ENCODE measurements at places on chromosomes 4 and X. TPM values are rescaled to one million over a fixed set of nuclear protein-coding genes. Genes with fewer than 3 reads are reported as not detected.

GRCh38 chr4:25667931-25668557, 12.4 kb downstream of the SLC34A2 start:
- H3K4me3 ChIP-seq, result no peak overlapping the region
- no peak overlapping the region for H3K27ac ChIP-seq
- DNase-seq, result peak; percentile 22
- no peaks in the 10 kb centered on the region for H3K4me1 ChIP-seq
- H3K36me3 ChIP-seq, result no peaks in the 10 kb centered on the region

GRCh38 chrX:16125520-16126149, 2.3 kb downstream of the GRPR start:
- H3K4me3 ChIP-seq, result no peak overlapping the region
- H3K27ac ChIP-seq, result no peak overlapping the region
- DNase-seq, result no peak

- H3K36me3 ChIP-seq, result no peaks in the 10 kb centered on the region
- no peaks in the 10 kb centered on the region for H3K27me3 ChIP-seq
- no peak overlapping the region for H3K4me3 ChIP-seq
- DNase-seq, result peak; percentile 41
These were observed 351.2 kb downstream of the ARHGAP24 start for GRCh38 chr4:85826060-85826678.

- H3K4me3 ChIP-seq, result no peak overlapping the region
- H3K27me3 ChIP-seq, result no peaks in the 10 kb centered on the region
- H3K36me3 ChIP-seq, result no peaks in the 10 kb centered on the region
- no peak overlapping the region for H3K27ac ChIP-seq
These were observed 11.4 kb upstream of the GPR34 start for GRCh38 chrX:41677183-41678060.

- H3K4me1 ChIP-seq, result no peaks in the 10 kb centered on the region
- no peak for DNase-seq
- no peaks in the 10 kb centered on the region for H3K36me3 ChIP-seq
- H3K4me3 ChIP-seq, result no peak overlapping the region
- H3K27me3 ChIP-seq, result no peaks in the 10 kb centered on the region
These were observed 225.3 kb upstream of the CXorf66 start for GRCh38 chrX:140190441-140191108.

UGT2B11 gene
- not detected for total RNA-seq

MAGEB10 gene
- not detected for total RNA-seq

GRCh38 chr4:6573986-6574746, 823 bp upstream of the MAN2B2 start:
- H3K27ac ChIP-seq, result no peak overlapping the region
- peak overlapping the region; percentile 70 for H3K4me3 ChIP-seq
- DNase-seq, result no peak
- H3K4me1 ChIP-seq, result peaks cover 7% of the 10 kb centered on the region
- H3K27me3 ChIP-seq, result no peaks in the 10 kb centered on the region
- no peaks in the 10 kb centered on the region for H3K36me3 ChIP-seq

DNA sequence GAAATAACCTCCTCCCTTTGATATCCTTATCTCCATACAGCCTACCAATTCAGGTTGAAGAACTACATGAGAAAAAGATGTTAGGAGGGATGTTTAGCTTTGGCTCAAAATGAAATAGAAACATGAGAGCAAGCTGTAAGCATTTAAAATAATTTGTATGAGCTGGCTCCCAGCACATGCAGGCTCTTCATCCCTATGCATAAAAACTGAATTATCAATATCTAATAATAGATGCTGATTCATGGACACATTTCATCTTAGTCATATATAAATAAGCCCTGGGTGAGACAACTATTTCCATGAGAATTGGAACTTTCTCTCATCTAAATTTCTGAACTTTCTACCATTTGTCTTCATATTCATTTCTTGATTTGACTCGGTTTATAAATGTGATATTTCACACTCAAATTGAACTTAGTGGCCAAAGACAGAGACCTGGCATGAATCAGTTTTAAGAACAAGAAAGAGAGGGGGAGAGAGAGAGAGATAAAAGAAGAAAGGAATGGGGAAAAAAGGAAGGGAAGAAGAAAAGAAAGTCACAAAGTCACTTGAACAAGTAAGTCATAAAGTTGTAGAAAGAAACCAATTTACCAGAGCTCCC, 48.9 kb upstream of the GPR174 start:
- no peak overlapping the region for H3K27ac ChIP-seq
- no peaks in the 10 kb centered on the region for H3K27me3 ChIP-seq
- no peaks in the 10 kb centered on the region for H3K4me1 ChIP-seq
- no peak overlapping the region for H3K4me3 ChIP-seq
- no peaks in the 10 kb centered on the region for H3K36me3 ChIP-seq
- no peak for DNase-seq

GRCh38 chr4:108854786-108855185, 91.9 kb upstream of the ETNPPL start:
- H3K36me3 ChIP-seq, result no peaks in the 10 kb centered on the region
- no peak overlapping the region for H3K4me3 ChIP-seq
- H3K27me3 ChIP-seq, result no peaks in the 10 kb centered on the region
- DNase-seq, result no peak
- H3K4me1 ChIP-seq, result no peaks in the 10 kb centered on the region

DNA sequence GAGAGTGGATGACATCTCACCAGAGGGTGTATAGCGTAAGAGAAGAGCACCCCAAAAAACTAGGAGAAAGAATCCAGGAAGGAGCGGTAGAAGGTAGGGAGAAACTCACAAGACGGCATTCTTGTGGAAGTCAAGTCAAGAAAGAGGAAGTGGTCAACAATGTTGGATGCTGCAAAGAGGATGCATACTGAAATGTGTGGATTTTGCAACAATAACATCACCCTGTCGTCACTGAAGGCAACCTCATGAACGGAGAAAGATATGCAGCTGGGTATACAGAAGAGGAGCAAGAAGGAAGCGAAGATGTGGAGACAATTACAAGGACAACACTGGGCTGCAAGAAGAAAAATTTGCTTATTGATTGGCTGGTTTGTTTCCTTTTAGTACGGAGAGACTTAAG, 11.4 kb upstream of the TAPT1 start:
- no peaks in the 10 kb centered on the region for H3K36me3 ChIP-seq
- DNase-seq, result no peak
- no peaks in the 10 kb centered on the region for H3K27me3 ChIP-seq
- no peak overlapping the region for H3K27ac ChIP-seq
- no peaks in the 10 kb centered on the region for H3K4me1 ChIP-seq

DNA sequence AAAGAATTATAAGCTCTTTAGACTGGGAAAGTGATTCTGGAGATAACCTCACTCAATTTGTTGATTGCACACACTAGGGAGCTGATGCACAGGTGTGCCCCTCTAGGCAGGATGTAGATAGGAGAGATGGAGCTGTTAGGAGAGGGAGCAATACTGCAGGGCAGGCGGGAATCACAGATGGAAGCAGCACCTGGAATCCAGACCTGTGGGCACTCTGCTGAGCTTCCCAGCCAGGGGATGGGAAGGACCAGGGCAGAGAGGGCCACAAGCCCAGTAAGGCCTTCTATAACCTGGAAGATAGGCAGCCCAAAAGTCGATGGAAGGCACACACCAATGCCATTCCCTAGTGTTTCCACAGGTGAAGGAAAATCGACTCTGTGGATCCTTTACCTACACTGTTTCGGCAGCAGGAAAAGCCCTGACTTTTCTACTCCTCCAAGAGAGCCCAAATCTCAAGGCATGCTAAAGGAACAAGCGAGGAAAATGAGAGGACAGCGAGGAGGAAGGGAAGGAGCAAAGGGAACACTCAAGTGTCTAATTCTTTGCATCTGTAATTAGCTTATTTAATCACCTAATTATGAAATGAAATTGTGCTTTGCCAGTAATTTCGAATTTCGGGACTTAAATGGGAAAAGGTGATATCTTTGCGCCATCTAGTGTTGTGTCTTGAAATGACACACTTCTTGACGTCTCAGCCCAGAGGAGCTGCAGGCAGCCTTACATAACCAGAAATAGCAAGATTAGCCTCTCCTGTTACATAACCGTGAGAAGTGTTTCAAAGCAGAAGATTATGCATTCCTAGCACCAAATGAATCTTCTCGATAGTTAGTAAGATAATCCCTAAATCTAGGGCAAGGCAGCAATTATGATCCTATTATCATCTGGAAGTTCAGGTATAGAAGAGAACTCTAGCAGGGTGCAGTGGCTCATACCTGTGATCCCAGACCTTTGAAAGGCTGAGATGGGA, 31.0 kb upstream of the TLR3 start:
- DNase-seq, result peak; percentile 61
- no peaks in the 10 kb centered on the region for H3K36me3 ChIP-seq
- no peaks in the 10 kb centered on the region for H3K4me1 ChIP-seq
- H3K4me3 ChIP-seq, result no peak overlapping the region

DNA sequence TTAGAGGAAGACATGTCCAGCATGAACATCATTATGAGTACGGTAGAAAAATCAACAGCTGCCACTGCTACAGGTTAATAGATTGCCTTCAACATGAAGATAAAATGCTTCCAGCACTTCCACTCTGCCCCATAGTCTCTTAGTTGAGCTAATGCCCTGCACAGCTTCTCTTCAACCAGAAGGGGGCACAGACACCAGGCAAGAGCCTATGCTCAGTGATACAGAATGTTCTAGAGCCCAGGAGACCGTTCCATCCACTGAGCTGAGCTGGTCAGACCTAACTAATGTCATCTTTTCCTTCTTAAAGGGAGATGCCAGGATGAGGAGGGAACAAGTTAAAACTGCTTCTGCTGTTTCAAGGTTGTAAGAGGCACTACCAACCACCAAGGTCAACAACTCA, 42.2 kb downstream of the SMIM10L2A start:
- H3K27me3 ChIP-seq, result no peaks in the 10 kb centered on the region
- no peaks in the 10 kb centered on the region for H3K36me3 ChIP-seq
- H3K27ac ChIP-seq, result no peak overlapping the region
- H3K4me3 ChIP-seq, result no peak overlapping the region

DNA sequence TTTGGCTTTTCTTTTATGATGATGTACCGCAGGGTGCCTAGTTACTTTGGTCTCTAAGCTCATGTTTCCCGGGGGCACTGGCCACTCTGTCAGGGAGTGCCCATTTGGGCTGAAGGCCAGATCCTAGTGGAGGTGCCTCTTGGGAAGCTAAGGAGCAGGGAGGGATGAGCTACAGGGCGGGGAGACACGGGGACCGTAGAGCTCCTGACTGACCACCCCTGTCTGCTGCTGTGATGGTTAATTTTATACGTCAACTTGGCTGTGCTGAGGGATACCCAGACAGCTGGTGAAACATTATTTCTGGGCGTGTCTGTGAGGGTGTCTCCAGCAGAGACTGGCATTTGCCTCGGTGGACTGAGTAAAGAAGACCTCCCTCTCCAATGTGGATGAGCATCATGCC, 24.9 kb upstream of the CLDN24 start:
- H3K27ac ChIP-seq, result no peak overlapping the region
- no peak overlapping the region for H3K4me3 ChIP-seq
- no peaks in the 10 kb centered on the region for H3K36me3 ChIP-seq
- DNase-seq, result no peak
- no peaks in the 10 kb centered on the region for H3K4me1 ChIP-seq

DNA sequence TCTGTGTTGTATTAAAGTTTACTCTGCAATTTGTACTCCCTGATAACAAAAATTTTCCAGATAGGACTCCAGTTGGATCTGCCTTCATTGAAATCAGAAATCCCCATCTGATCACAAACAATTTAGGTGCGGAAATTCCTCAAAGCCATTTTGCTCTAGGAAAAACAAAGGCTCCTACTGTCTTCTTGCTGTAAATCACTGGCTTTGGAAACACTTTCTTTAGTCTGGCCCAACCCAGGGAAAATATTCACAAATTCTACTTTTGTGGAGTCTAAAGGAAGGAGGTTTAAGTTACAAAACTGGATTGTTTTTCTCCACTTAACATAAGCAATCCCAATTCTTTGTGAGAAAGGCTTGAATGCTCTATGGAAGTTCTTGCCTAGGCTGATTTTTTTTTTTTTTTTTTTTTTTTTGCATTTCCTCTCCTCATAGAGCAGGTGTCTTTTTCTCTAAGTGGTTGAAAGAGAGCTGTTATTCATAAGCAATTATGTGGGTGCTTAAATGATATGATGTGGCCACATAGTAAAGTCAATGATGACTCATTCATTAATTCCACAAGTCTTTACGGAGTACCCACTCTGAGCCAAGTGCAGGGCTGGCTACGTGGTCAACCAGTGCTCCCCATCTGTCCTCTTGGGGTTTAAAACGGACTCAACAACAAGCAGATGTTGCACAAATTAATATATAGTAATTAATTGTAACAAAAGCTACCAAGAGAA, 261.4 kb downstream of the LDB2 start:
- H3K4me3 ChIP-seq, result no peak overlapping the region
- H3K36me3 ChIP-seq, result no peaks in the 10 kb centered on the region
- no peaks in the 10 kb centered on the region for H3K4me1 ChIP-seq
- no peak for DNase-seq
- no peaks in the 10 kb centered on the region for H3K27me3 ChIP-seq

DNA sequence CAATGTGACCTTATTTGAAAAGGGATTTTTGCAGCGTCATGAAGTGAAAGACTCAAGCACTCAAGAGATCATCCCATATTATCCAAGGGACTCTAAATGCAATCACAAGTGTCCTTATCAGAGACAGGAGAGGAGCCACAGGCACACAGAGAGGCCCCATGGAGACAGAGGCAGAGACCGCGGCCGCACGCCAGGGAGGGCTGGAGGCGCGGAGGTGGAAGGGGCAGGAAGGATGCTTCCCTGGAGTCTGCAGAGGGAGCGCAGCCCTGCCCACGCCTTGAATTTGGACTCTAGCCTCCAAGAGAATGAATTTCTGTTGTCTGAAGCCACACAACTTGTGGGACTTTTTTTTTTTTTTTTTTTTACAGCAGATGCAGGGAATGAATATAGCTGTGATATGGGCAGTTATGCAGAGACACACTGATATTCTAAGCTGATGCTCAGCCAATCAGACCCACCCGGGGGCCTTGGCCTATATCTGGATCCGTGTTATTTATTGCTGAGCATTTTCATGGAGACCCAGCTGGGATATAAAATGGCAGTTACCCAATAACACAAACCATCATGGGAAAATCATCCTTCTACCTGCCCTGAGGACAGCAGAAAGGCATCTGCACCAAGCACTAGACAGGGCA, 244.8 kb upstream of the PSAPL1 start:
- DNase-seq, result no peak
- no peak overlapping the region for H3K4me3 ChIP-seq
- no peak overlapping the region for H3K27ac ChIP-seq
- H3K4me1 ChIP-seq, result no peaks in the 10 kb centered on the region
- no peaks in the 10 kb centered on the region for H3K36me3 ChIP-seq

ANXA10 gene
- total RNA-seq, result not detected

DNA sequence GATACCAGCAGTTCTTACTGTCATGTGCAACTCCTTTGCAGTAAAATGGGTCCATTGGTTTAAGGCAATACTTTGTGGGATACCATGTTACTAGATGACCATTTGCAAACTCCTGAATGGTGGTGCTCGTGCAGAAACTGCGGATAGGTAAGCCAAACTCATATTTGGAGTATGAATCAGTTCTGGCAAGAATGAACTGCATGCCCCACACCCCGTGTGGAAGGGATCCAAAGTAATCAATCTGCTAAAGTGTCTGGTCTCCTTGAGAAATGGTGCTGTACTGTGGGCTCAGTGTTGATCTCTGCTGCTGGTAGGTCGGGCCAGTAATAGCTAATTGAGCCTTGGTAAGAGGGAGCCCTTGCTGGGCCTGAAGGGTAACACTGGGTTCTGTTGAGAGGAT, 4.2 kb upstream of the TAB3 start:
- no peaks in the 10 kb centered on the region for H3K27me3 ChIP-seq
- no peak for DNase-seq
- H3K27ac ChIP-seq, result no peak overlapping the region
- H3K4me3 ChIP-seq, result no peak overlapping the region
